ENCODE measurements at places on chromosomes 13 and 19.

DNA sequence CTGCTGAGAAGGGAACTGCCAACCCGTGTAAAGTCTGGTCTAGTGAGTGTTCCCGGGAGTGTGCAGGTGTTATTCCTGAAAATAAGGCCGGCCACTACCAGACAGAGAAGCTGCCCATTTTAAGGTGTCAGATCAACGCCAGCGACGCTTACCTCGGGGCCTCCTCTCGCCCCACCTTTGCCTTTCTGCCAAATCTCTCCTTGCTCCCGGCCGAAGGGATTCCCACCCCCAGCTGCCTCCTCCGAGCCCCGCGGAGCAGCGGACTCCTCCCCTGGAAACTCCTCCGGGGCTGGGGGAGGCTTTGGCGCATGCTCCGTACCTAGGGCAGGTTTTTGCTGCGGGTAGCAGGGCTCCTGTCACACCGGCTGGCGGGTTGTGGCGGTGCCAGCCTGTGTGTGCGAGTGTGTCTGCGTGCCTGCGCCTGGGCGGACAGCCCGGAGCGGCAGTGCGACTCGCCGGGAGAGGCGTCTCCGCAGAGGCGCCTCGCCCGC is at the start of gene HS6ST3:
Gene HS6ST3 (plus strand): TSS at position 359 of the 491 bp plus-strand sequence.
- peak; percentile 58 for DNase-seq

DNA sequence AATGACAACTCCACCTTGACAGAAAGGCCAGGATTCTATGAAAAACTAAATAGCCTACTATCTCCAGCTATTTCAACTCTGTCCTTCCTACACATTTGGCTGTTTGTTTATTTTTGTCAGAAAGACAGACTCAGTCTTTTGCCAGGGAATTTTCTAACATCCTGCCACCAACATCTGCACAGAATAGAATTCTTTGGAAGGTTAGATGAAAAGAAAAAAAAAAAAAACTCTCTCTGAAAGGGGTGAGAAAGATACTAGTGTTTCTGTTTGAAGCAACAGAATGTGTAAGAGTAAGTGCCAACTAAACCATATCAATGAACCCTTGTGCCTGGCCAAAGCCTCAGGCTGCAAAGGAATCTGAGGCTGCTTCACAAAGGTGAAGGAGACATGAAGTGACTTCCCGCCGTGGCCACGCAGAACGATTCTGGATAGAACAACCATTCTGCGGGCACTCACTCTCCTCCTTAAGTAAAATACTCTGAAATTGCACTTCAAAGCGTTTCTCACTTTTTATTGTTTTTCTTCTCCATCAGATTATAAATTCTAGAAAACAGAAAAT is 498.2 kb downstream of the IRS2 start:
- no peak for DNase-seq

GRCh38 chr13:90866006-90866405 is 481.5 kb upstream of the MIR17HG start:
- peak; percentile 44 for DNase-seq

GRCh38 chr19:3364501-3364858 is 1.9 kb upstream of the NFIC start:
- no peak for DNase-seq

DNA sequence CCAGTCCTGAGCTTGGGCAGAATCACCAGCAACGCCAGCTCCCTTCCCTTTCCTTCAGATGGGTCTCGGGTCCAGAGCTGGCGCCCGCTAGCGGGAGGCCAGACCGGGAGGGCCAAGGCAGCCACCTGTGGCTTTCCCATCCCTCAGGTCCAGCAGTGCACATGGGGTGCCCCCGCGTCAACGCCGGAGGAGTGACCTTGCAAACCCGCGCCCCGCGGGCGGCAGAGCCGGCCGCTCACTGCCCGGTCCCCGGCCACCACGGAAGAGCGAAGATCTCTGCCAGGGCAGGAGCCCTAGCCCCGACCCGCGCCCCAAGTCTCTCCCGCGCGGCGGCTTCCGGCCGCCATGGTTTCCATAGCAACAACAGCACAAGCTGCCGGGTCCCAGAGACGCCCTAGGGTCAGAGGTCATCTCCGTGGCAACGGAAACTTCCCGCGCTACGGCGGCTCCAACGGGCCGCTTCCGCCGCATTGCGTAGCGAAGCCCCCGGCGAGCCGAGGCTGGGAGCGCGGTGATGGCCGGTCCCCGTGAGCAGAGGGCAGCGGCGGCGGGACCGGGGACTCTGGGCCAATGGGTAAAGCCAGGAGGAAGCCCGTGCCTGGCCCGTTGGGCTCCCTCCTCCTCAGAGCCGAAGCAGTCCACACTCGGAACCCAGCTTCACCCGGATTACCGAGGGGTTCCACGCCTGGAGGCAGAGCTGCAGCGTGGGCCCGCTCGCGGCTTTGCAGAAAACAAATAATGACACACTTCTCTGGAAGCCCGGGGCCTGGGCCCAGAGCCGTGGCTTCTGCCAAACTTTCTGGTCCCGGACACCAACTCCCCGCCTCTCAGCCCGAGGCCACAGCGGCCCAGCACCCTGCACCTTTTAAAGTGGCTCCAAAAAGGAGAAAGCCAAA is 7.4 kb downstream of the FGF14 start:
- DNase-seq = peak; percentile 93

DNA sequence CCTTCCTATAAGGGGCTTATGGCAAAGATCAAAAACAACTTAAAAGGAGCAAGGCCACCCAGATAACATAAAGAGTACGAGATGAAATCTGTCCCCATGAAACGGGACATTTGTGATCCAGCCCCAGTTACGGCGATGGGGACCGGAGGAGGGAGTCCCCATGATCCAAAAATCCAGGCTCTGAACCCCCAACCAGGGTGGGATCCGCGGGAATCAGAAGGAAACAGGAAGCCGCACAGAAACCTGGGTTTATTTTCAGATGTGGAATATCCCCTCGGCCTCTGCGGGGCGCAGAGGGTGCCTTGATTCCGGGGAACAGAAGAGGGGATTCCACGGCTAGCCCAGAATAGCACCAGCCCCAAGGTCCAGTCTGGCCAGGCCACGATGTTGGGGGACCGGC is 5.0 kb downstream of the PTPRS start:
- DNase-seq = no peak

DNA sequence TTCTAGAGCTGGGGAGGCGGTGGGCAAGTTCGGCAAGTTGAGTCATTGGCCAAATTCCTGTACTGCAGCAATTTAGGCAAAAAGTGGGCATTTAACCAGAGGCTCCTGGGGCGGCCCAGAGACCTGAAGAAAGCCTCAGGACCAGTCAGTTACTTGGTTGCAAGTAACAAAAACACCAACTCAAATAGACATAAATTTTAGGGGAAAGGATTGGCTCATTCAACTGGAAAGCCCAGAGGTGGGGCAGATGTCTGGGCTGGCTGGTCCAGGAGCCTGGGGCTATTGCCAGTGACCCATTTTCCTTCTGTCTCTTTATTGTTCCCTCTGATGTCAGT is 97.1 kb downstream of the SIPA1L3 start:
- no peak for DNase-seq

GRCh38 chr13:109998684-109999533 is 212.5 kb upstream of the IRS2 start:
- no peak for DNase-seq

DNA sequence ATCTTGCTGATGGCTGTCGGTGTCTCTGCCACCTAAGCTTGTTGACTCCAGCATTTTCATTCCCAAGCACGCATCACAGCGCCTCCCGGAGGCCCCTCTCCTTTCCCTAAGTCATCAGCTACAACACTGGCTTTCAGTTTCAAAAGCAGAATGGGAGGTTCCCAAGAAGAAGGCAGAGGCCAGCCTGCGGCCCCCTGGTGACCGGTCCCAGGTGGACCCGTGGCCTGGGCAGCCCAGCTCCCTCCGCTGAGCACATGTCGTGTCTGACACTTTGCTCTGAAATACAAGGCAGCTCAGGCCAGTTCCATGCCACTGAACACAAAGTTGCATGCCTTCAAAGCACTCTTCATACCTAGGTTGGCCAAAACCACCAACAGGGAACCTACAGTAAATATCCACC is 8.5 kb downstream of the MLLT1 start:
- no peak for DNase-seq

- DNase-seq = no peak
Measured at GRCh38 chr19:38918526-38918925, 6.5 kb upstream of the CCER2 start.

DNA sequence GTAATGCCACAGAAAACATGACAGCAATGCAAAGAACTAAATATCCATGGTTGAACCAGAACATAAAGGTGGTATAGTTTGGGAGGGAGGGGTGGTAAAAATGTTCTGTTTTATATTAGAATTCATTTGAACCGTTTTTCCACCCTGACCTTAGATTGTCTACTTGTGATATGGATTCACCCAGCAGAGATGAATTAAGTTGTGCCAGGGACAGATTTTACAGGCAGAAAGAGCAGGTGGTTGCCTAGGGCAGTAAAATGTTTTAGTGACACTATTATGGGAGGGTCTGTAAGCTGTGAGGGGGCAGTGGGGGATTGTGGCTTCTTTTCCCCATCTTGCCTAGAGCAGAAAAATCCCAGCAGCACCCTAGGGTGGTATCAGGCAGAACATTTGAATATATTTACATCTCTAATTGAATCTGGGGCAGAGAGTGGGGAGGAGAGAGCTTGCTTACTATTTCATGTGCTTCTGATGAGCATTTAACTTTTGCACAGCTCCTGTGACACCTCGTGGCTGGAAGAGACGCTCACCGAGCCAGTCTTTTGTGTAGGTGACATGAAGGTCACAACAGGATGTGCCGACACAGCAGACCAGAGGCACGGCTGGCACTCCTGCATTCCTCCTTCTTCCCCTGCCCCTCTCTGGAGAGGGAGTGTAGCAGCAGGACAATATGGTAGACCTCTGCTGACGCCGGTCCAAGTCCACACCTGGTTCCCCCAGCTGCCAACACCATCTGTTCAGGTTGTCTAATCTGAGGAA is 452.3 kb downstream of the IRS2 start:
- no peak for DNase-seq

- no peak for DNase-seq
Measured at GRCh38 chr19:13420780-13421179, 85.5 kb downstream of the CACNA1A start.

DNA sequence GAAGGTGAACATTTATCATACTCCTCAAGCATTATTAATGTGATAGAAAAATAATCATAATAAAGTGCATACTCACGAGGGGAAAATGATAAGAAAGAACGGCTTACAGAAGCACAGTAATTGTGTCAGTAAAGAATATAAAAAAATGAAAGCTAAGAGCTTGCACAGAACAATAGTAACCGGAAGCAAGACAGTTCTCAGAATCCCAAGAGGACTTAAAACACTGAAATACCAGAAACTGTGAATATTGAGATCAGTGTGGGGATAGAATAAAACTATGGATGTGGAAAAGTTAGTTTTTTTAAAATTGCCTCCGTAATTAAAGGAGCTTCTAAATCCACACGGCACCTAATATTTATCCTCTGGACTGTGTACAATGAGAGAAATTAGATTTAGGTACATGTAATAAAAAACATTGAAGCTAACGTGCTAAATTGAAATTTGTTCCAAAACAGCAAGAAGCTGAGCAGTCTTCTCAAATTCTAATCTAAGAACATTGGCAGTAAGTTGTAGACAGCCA is 482.7 kb downstream of the SLITRK6 start:
- no peak for DNase-seq

DNA sequence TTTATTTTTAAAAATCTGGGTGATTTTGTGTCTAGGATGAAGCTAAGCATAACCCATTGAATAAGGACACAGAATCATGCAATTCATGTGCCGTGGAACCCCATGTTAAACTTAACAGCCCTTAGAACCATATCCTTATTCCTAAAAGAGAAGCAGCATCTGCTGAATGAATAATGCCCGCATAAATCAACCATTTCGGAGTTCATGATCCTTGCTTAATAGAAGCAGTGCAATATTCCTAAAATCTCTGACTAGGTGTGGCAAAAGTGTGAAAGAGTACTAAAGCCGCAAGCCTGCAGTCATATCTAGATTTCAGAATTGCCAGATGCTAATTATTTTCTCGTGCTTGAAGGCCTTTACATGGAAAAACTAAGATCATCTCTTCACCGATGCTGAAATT is 33.6 kb upstream of the ARGLU1 start:
- DNase-seq = no peak

- DNase-seq = no peak
Measured at GRCh38 chr19:3625996-3626472, 556 bp downstream of the CACTIN start.

DNA sequence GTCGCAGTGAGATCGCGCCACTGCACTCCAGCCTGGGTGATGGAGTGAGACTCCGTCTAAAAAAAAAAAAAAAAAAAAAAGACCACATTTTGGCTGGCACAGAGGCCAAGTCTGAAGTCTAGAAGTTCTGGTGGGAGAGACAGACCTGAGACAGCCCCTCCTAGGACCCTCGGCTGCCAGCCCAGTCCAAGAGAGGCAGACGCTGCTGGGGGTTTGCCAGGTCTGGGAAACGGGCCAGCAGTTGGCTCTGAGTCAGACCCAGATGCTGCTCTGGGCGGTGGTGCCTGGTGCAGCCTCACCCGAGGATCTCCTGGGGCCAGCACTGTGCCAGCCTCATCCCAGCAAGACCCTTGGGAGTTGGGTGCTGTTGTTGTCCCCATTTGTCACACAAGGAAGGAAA is 5.8 kb downstream of the FCHO1 start:
- DNase-seq = peak; percentile 71

GRCh38 chr13:76474966-76475365 is 411.2 kb downstream of the KCTD12 start:
- no peak for DNase-seq

DNA sequence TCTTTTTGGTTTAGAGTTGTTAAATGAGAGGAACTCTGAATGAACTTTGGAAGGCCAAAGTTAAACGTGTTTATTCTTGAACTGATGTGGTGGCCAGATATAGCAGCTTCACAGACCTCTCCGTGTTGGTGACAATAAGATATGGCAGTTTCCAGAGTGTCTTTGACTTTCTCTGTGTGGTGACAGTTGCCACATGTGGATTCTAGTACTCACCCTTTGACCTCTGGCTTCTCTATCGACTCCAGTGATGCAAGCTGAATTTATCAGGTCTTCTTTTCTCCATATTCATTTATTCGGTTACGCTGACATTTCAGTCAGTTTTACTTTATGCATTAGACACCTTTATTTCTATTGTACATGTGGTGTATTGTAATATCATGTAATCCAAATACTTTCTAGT is 1469.5 kb downstream of the SLITRK1 start:
- DNase-seq = no peak
